Erythroblast (primary cell): ENCODE measurements at places on chromosomes 7 and 10.

DNA sequence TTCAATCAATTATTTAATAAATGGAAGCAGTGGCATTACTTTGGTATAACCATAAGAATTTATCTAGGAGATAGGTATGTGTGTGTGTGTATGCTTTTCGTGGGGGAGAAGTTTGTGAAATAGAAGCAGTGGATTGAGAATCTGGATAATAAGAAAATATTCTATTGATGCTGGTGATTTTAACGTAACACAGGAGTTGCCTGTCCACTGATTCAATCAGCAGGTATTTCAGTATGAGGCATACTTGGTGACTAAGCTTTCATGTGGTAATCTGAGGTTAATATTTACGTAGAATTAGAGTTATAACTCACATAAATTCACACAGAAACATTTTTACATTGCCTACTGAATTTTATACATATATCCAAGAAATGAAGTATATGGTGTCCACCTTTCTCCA is 568.0 kb downstream of the ZWINT start:
- DNase-seq: no peak

DNA sequence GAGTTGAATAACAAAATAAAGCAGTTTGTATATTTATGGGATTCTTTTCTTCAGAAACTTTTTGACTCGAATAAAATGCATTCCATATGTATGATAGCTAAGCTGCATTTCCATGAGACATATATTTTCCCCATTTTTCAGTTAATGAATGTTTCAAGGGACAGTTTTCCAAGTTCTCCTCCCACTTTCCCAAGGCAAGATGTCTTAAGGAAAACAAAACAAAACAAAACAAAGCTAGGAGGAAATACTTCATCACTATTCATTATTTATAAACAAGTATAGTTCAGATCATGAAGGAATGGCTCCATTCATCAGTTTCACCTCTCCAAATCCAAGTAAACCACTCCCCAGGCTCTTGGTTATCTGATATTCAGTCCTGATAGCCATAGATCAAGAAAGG is 261.0 kb downstream of the WDR11 start:
- DNase-seq: no peak

DNA sequence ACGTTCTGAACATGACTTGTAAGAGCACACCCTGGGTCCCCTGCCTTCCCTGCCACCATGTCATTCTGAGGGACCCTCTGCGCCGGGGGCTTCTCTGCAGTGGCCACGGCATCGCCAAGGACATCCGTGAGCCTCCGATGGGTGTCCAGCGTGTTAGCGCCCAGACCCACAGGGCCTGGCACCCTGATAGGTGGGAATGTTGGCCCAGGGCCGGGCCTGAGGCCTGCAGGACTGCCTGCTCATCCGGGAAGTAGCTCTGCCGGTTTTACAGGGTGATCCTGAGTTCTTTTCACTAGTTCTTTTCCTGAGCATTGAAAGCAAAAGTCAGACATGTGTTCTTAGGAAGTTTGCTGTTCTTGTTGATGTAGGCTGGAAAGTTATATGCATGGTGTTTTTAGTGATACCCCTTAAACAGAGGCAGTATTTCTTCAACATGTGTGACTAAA is 54.5 kb downstream of the WDR37 start:
- no peak for DNase-seq

- DNase-seq: no peak
Observed at GRCh38 chr7:129746857-129747529, 135.5 kb downstream of the NRF1 start.

DNA sequence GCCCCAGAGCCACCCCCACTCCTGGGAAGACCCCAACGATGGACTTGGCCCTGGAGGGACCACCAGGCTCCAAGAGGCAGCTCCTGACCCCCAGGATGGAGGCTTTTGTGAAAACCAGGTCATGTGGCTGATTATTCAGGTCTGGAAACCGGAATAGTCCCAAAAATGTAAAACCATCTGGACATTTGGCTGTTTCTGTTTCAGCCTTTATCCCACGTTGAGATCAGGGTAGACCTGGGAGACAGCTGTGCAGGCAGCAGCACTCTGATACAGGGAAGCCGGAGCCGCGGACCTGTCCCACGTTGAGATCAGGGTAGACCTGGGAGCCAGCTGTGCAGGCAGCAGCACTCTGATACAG is 7.1 kb upstream of the ADGRA1 start:
- DNase-seq: no peak

DNA sequence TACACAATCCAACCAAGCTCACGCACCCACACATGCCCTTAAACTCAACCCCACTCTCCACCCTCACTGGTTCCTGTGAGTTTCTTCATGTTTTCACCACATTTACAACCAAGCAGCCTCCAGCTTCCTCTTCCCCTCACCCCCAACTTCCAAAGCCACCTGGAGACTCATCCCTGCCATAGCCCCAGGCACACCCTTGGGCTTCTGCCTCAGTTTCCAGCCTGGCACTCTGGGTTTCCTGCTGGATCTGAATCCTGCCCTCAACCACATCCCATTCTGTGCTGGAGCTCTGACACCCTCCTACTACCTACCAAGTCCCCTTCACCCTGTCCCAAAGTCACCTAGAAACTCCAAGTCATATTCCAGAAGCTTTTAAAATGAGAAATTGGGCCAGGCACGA is 29.4 kb downstream of the CCDC3 start:
- DNase-seq: no peak

- DNase-seq: no peak
Observed at GRCh38 chr7:133502972-133503371, 250.1 kb downstream of the EXOC4 start.

- no peak for DNase-seq
Observed at GRCh38 chr7:94832051-94832450, 75.3 kb upstream of the PPP1R9A start.

GRCh38 chr10:45514291-45515270 is 140.6 kb downstream of the ALOX5 start:
- no peak for DNase-seq

DNA sequence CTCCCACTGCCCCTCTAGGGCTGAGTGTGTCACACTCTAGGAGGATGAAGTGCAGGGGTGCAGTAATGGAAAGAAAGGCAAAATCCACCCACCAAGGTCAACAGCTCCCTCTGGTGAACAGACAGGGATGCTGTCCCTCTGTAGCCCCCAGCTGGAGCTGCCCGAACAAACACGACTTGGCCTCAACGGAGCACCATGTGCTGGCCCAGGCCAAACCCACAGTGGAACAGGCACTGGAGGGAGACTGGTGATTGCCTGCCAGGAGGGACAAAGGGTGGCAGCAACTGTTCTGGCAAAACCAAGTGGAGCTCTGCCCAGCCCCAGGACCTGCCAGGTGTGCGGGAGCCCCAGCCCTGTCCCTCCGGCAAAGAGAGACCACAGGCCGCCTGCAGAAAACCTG is 20.7 kb downstream of the PDIA4 start:
- no peak for DNase-seq

GRCh38 chr7:133437544-133437943 is 184.7 kb downstream of the EXOC4 start:
- DNase-seq: no peak

GRCh38 chr10:30553626-30554439 is 75.7 kb downstream of the LYZL2 start:
- no peak for DNase-seq

GRCh38 chr7:38374507-38374906 is 101.1 kb upstream of the TARP start:
- DNase-seq: peak; percentile 60

DNA sequence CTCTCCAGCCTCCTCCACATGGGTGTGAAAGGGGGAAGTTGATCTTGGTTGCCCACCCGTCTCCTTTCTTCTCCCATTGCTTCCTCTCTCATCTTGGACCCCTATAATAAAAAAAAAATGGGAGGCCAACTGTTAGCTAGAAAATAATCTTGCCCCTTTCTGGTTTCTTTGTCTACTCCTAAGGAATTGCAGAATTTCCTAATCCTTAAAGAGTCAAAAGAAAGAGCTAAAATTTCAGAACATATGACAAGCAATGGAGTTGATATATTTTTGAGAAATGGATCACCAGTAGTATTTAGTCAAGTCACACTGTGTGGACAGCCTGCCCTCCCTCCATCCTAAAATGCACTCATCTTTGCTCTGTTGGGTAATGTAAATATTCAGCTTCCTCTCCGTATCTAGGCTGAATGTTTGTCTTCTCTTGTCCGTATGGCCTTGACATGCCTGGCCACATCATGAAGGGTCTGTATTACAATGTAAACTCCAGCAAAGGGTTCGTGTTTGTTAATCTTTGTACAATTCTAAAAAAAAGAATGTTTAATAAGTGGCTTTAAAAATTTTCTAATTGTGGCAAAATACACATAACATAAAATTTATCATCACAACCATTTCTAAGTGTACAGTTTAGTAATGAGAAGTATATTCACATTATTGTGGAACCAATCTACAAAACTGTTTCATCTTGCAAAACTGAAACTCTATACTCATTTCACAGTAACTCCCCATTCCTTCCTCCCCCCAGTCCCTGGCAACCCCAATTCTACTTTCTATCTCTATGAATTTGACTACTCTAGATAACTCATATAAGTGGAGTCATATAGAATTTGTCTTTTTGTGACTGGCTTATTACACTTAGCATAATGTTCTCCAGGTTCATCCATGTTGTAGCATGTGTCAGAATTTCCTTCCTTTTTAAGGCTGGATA is 71.5 kb downstream of the ZNF92 start:
- no peak for DNase-seq

GRCh38 chr7:85950418-85950817 is 693.3 kb upstream of the GRM3 start:
- DNase-seq: no peak

DNA sequence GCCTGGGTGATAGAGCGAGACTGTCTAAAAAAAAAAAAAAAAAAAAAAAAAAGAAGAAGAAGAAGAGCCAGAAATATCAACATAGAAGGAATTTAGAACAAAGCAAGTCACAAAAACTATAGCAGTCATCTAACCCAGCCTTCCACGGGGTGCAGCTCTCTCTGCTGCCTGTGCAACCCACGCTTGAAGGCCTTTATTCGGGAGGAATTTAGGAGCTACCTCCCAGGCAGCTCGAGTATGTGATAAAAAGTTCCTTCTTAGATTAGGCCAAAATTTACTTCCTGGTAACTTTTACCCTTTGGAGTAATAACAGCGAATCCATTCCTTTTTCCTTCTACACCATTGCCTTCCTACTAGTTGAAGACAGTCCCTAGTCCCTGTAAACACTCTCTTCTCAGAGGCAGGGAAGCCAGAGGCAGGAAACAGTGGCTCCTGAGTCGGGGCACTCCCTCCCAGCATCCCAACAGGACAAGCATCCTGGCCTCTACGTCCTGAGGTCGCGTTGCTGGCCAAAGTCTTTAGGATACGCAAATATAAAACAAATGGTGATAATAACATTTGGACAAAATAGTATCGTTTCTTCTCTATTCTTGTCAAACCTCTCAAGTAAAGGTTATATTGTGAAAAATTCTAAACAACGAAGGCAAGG is 109.3 kb upstream of the KMT2C start:
- DNase-seq: no peak

DNA sequence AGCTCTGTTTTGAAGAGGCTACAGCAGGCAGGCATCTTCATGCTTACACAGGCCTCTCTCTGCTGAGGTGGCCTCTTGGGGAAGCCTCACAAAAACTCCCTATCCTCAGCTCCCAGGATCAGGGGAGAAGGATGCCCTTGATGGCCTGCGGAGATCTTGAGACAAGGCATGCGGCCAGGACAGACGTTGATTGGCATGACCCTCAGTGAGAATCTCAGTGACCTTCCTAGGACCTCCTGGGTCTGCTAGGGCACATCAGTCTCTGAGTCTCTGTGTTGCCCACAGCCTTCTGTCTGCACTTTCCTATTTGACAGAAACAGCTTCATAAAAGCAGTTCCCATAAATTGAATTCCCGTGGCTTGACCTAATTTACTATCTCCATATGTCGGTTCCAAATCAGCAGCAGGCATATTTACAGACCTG is 1005.8 kb upstream of the C7orf33 start:
- DNase-seq: no peak

DNA sequence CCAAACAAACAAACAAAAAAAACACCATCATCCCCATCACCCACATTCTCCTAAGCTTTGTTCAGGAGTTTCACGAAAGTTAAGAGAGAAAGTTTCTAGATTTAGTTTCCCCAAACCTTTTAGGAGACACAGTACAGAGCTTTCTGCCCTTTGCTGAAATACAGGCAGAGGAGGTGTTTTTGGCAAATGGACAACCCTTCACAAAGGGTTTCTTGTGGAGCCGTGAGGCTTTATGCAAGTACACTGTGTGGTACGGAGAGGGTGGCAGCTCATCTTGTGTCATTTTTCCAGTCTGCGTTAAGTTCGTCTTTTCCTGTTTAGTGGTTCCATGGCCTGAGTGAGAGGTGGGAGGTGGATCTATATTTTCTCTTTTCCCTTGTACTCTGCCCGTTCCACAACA is 215.5 kb upstream of the PRKCQ start:
- DNase-seq: no peak

GRCh38 chr10:120574981-120575380 is 118.0 kb downstream of the PLPP4 start:
- DNase-seq: no peak

GRCh38 chr10:62652564-62652963 is 152.0 kb upstream of the ADO start:
- no peak for DNase-seq

- no peak for DNase-seq
Observed at GRCh38 chr10:127145173-127145572, 51.2 kb downstream of the INSYN2A start.

DNA sequence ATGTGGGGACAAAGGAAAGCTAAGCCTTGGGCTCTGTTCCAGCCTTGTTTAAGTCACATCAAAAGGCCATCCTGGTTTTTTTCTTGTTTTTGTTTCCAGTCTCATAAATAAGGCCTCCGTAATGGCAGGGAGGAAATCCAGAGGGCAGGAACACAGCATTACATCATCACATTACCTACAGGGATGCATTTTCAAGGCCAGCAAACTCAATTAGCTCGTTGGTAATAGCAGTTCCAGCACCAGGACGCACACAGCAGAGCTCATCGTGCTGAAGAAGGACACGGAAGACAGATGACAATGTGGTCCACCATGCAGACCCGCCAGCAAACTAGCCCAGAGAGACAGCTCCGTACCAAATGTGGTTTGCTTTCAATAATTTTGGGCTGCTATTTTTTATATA is 1209.2 kb downstream of the TYW1 start:
- DNase-seq: no peak

- DNase-seq: no peak
Observed at GRCh38 chr10:63467841-63468240, 2.1 kb upstream of the JMJD1C start.

DNA sequence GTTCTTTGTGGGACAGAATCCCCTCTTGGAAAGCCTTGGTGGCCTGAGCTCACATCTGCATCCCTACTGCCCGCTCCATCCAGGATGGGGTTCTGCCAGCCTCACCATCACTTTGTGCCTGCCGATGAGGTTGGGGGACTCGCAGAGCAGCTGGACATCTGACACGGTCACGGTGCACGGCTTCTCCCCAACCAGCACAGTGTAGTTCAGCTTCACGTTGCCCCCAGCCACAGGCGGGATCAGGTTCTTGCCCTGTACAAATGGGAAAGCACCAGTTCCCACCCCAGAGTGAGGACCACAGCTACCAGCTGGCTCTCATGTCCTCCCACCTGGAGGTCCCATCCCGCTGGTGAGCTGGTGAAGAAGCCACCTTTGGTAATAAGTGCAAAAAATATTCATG is 395.8 kb downstream of the PLXNA4 start:
- DNase-seq: no peak
